Activated CD8-positive, alpha-beta T cell treated with anti-CD3 and anti-CD28 coated beads, Interleukin-2, amount 10 ng/mL, durations not matched to agents 7 days and 5 days (primary cell): ENCODE measurements at places on chromosomes 3 and 15. TPM values are rescaled to one million over a fixed set of nuclear protein-coding genes. Genes with fewer than 3 reads are reported as not detected.

- no peaks in the 10 kb centered on the region for H3K36me3 ChIP-seq
- no peak for DNase-seq
- H3K27ac ChIP-seq = no peak overlapping the region
- no peaks in the 10 kb centered on the region for H3K4me1 ChIP-seq
- no peaks in the 10 kb centered on the region for H3K27me3 ChIP-seq
- H3K4me3 ChIP-seq = no peak overlapping the region
Observed at GRCh38 chr15:83723216-83723615, 69.3 kb downstream of the ADAMTSL3 start.

DNA sequence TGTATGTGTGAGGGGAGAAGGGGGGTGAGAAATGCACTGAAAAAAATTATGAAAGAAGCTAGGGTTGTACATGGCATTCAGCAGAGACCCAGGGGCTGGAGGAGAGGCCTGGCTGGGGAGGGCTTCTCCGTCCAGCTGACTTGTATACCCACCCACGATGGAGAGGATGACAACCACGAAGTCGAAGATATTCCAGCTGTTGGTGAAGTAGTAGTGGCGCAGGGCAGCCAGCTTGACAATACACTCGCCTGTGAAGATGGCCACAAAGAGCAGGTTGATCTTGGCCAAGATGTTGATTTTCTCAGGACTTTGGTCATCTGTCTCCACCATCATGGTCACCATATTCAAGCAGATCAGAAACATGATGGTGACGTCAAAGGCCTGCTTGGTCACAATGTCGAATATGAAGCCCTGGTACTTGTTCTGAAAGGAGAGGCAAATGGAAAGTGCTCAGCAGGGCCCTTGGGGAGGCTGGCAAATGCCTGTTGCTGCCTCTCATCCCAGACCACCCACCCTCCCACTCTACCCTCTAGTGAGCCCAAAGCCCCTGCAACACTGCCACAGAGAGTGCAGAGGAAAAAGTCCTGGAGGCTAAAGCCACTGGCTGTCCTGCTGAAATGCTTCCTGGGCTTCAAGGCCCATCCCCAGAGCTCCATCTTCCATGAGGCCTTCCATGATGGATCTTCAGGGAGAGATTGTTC, 58.1 kb downstream of the EXOG start:
- H3K27me3 ChIP-seq = peaks cover 4% of the 10 kb centered on the region
- H3K27ac ChIP-seq = no peak overlapping the region
- no peak for DNase-seq
- H3K4me3 ChIP-seq = no peak overlapping the region
- no peaks in the 10 kb centered on the region for H3K36me3 ChIP-seq

DNA sequence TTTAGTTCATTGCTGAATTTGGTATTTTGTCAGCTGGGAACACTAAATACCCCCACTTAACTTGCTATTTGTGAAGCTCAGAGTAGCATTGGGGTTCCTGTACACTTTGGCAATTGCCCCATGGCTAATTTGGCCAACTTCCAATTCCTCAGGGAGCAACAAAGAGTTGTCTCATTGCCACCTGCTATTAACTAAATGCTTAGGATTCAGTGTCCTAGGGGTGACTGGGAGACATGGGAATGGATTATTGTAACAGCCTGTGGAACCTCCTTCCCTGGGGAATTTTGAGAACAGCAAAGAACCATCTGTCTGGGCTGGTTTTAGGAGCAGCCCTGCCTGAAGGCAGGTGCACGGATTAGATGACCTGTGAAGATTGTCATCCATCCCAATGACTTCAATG, 437.4 kb upstream of the TPRG1 start:
- H3K36me3 ChIP-seq = peaks cover 3% of the 10 kb centered on the region
- H3K4me1 ChIP-seq = peaks cover 7% of the 10 kb centered on the region
- no peak for DNase-seq
- H3K27ac ChIP-seq = no peak overlapping the region

DNA sequence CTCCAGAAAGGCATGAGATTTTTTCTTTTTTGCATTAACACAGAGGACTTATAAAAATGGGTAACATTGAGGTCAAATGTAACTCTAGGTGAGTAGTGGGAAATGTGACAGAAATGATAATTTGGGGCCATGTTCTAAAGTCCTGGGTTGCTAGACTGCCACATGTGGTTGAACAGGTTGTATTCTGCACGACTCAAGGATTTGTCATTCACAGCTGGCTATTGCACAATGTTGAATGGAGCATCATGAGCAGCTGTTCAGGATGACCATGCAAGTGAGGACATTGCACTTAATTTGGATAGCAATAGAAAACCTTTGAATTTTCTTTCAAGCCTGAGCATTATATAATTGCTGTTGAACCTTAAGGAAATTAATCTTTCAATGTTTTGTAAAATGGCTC, 396.6 kb downstream of the NAALADL2 start:
- H3K4me3 ChIP-seq = no peak overlapping the region
- H3K27ac ChIP-seq = no peak overlapping the region
- no peaks in the 10 kb centered on the region for H3K4me1 ChIP-seq
- no peak for DNase-seq

DNA sequence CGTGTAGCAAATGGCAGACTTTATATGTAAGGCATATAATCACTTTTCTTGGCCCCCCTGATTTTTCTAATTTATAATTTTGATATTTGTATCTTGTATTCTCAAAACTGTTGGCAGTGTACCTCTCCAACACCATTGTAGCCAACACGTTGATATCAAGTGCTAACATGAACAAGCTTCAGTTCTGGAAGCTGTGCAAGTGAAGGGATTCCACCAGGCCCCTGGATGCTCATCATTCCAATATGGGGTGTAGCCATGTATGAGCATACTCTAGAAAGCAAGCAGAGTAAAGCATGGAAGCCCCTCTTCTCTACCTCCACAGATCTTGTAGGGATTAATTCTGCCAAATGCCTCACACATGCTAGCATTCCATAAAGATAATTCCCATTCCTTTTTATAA, 211.3 kb downstream of the MYRIP start:
- no peaks in the 10 kb centered on the region for H3K36me3 ChIP-seq
- DNase-seq = no peak
- H3K4me3 ChIP-seq = no peak overlapping the region
- H3K27ac ChIP-seq = no peak overlapping the region
- H3K4me1 ChIP-seq = no peaks in the 10 kb centered on the region
- peaks cover 7% of the 10 kb centered on the region for H3K27me3 ChIP-seq

DNA sequence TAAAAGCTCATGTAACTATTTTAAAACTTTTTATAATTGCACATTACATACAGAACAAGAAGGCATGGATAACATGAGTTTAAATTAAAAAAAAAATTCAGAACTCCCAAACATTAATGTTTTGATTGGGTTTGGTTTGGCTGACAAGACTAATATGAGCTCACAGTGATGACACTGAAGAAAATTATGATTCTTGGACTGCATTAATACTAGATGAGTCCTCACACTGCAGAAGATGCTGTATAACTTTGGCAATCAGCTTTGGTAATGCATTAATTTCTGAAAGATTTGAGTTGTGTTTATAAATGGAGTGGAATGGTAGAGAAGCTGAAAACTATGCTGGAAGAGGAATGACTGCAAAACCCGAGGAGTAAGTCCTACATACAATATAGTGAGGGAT, 358.9 kb downstream of the PLCL2 start:
- H3K27ac ChIP-seq = no peak overlapping the region
- H3K4me3 ChIP-seq = no peak overlapping the region
- H3K36me3 ChIP-seq = peaks cover 2% of the 10 kb centered on the region
- no peaks in the 10 kb centered on the region for H3K4me1 ChIP-seq
- DNase-seq = no peak

DNA sequence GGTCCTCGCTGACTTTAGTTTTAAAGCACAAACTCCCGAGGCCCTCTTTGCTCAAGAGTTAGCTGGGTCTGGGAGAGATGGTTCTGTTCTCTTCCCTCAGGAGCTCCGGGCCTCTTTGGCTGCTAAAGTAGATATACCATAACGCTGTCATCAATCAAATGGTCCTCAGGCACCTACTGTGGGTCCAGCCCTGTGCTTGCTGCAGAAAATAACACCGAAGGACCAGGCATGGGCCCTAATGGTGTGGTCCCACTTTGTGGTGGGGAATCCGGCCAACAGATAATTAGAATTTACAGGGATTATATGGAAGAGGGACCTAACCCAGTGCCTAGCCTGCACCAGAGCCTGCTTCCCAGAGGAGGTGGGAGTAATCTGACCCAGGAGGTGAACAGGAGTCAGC, 347.4 kb downstream of the LRTM1 start:
- no peaks in the 10 kb centered on the region for H3K36me3 ChIP-seq
- no peak overlapping the region for H3K4me3 ChIP-seq
- H3K27ac ChIP-seq = no peak overlapping the region

DNA sequence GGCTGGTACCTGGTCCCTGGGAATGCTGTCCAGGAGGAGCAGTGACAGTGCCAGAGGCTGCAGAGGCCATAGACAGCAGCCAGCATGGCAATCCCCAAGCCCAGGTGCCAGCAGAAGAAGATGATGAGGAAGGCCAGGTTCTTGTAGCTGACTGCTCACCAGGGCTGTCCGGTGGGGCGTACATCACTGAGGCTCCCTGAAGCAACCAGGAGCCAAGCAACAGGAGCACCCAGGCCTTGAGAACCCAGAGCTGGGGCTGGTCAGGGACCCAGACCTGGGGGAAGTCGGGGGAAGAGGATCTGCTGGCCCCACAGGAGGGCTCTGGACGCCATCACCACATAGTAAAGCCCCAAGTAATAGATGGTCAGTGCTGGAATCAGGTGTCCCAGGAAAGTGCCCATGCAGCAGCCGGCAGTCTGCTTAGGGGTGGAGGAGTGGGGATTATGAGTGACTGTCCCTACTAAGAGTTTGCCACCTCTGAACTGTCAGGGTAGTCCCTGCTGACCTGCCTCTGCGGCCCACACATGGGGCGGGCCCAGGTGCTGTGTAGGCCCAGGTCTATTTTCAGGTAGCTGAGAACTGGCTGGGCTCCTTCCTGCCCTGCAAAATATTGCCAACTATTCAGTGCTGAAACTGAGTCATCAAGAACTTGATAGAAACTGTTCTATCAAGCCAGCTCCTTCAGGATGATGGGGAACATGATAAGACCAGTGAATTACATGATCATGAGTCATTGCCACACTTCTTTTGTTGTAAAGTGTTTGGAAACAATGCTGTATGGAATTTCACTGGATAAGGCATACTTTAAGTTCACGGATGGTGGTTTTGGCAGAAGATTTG, 68.7 kb downstream of the CHRD start:
- H3K4me1 ChIP-seq = no peaks in the 10 kb centered on the region
- H3K27ac ChIP-seq = no peak overlapping the region
- no peak overlapping the region for H3K4me3 ChIP-seq
- H3K36me3 ChIP-seq = no peaks in the 10 kb centered on the region

The OSTN gene
- total RNA-seq = not detected

GRCh38 chr3:9897408-9898372, 5.0 kb upstream of the IL17RE start:
- no peak overlapping the region for H3K27ac ChIP-seq
- no peak for DNase-seq
- no peak overlapping the region for H3K4me3 ChIP-seq
- H3K4me1 ChIP-seq = peaks cover 42% of the 10 kb centered on the region
- H3K36me3 ChIP-seq = peaks cover 23% of the 10 kb centered on the region

DNA sequence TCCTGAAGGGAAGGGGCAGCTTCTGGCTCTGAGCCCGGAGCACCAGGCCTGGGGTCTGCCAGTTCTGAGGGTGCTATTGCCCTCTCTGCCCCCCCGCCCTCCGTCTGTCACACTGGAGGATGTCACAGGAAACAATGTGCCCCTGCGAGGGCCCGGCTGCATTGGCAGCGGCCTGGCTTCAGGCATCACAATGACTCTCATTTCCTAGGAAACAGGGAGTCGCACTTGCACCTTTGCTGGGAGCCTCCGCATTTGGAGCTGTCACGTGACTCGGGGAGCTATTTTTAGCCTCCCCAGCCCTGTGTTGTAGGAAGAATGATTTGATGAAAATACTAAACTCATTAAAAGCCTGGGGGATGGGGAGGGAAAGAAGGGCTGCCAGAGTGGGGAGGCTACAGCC, 518.9 kb downstream of the SHQ1 start:
- H3K4me3 ChIP-seq = no peak overlapping the region
- H3K27ac ChIP-seq = no peak overlapping the region
- no peaks in the 10 kb centered on the region for H3K27me3 ChIP-seq
- no peak for DNase-seq

- no peak for DNase-seq
- H3K4me3 ChIP-seq = no peak overlapping the region
- peaks cover 9% of the 10 kb centered on the region for H3K27me3 ChIP-seq
- no peak overlapping the region for H3K27ac ChIP-seq
Observed at GRCh38 chr3:59611649-59612443, 562.0 kb upstream of the CFAP20DC start.

- H3K27ac ChIP-seq = no peak overlapping the region
- no peaks in the 10 kb centered on the region for H3K27me3 ChIP-seq
- no peak overlapping the region for H3K4me3 ChIP-seq
- H3K4me1 ChIP-seq = peaks cover 17% of the 10 kb centered on the region
Observed at GRCh38 chr3:4306860-4307259, 3.7 kb downstream of the SETMAR start.

GRCh38 chr3:177335728-177336127, 138.4 kb upstream of the TBL1XR1 start:
- no peaks in the 10 kb centered on the region for H3K36me3 ChIP-seq
- H3K27me3 ChIP-seq = no peaks in the 10 kb centered on the region
- DNase-seq = no peak
- H3K4me1 ChIP-seq = peaks cover 42% of the 10 kb centered on the region
- H3K4me3 ChIP-seq = no peak overlapping the region
- no peak overlapping the region for H3K27ac ChIP-seq

GRCh38 chr15:83983634-83984458, 251.7 kb upstream of the GOLGA6L4 start:
- no peaks in the 10 kb centered on the region for H3K36me3 ChIP-seq
- no peaks in the 10 kb centered on the region for H3K4me1 ChIP-seq
- H3K4me3 ChIP-seq = no peak overlapping the region
- DNase-seq = no peak
- H3K27ac ChIP-seq = no peak overlapping the region
- no peaks in the 10 kb centered on the region for H3K27me3 ChIP-seq

The IL17RC gene
- 0.42 TPM for total RNA-seq
